ENCODE measurements at places on chromosomes 4 and X.

DNA sequence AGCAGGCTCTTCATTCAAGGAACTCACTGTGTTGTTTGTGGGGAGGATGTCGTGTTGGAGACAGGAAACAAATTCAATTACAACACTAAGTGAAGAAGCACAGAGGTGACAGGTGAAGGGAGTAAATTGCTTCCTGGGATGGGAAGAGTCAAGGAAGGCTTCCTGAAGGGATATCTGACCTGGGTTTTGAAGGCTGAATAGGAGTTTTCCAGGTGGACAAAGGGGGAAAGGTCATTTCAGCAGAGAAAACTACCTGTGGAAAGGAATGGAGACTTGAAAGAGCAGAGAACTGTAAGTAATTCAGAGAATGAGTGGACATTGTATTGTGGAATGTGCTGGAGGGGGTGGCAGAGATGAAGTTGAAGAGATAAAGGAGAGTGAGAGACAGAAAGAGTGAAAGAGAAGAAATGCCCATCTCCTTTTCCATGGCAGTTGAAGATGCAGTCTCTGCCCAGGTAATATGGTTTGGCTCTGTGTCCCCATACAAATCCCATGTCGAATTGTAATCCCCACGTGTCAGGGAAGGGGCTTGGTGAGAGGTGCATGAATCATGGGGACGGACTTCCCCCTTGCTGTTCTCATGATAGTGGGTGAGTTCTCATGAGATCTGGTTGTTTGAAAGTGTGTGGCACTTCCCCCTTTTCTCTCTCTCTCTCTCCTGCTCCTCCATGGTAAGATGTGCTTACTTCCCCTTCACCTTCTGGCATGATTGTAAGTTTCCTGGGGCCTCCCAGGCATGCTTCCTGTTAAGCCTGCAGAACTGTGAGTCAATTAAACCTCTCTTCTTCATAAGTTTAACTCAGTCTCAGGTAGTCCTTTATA is 205.7 kb upstream of the BCOR start:
- no peak for DNase-seq

GRCh38 chr4:4496592-4497372 is 45.1 kb downstream of the STX18 start:
- DNase-seq = no peak

- DNase-seq = no peak
Observed at GRCh38 chr4:2949782-2950125, 13.5 kb downstream of the NOP14 start.

DNA sequence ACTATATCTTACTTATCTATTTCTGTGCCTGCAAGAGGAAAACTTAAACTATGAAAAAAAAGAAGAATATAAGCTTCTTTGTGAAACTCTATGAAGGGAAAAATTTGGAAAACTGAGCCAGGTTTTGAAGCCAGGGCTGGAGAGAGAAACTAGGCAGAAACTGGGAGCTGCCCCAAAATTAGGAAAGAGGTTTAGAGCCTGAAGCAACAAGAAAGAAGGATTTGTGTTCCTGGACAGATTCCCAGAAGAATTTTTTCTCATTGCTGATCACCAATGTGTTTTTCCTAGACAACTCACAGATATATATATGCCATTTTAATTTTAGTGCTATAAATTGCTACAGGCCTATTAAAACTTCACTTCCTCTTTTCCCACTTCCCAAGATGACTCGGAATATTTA is 245.0 kb upstream of the GEMIN8 start:
- DNase-seq = no peak

- no peak for DNase-seq
Observed at GRCh38 chr4:14652522-14652921, 349.8 kb upstream of the CPEB2 start.

DNA sequence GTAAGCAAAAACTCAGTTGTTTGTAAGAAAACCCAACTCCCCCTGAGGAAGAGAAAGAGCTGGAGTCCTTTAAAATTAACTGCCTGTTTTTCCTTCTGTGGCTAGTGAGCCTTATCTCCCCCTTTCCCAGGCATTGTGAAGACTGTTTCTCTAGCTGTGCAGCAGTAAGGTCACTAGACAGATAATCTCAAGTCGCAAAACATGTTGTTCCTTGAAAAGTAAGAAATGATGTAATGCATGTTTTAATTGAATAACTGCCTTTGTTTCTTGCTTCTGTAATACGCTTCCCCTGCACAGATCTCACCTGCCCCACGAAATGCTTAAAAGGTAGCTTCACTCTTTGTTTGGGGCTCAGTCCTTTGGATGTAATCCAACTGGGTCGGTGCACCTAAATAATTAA is 5.8 kb upstream of the GAGE12J start:
- no peak for DNase-seq

GRCh38 chr4:186939226-186939625 is 215.6 kb upstream of the FAT1 start:
- no peak for DNase-seq

DNA sequence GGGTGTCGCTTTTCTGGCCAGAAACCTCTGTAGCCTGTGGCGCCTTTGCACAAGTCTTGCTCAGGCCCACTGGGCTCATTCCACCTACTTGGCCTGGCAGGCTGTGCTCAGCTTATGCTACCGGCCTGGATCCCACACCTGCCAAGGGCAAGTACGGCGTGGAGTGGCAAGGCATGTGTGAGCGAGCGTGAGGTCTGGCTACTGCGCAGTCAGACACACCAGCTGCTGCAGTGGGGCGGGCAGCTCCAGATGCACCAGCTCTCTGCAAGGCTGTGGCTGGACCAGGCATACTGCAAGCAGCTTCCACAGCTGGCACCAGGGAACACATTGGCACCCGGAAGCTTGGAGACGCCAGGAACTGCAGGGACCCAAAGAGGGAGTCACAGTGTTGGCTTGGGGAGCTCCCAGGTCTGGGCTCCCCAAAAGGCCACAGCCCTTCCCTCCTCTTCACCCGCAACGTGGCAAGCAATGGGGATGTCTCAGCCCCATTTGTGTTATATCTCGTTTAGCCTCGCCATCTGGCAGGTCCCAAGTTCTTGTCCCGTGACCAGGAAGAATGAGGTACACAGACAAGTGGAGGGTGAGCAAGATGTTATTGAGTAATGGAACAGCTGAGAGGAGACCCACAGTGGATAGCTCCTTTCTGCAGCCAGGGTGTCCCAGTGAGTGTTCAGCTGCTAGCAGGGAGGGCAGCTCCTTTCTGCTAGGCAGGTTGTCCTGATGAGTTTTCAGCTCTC is 3.8 kb upstream of the FBXW7 start:
- no peak for DNase-seq

GRCh38 chr4:5433196-5433595 is 275.2 kb downstream of the EVC2 start:
- no peak for DNase-seq

DNA sequence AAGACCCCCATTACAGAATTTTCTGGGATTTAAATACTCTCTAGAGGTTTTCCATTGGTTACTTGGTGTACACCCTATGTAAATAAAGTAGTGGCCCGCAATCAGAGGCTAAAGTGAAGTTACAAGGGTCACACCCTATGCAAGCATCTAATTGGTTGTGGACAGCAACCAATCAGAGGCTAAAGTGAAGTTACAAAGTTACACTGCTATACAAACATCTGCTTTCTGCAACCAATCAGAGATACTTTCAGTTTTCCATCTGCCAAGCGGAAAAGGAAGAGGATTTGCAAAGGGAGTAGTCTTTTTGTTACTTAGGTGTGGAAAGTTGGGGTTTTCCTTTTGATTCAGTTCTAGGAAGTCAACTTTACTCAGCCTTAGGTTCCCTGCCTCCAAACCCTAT is 2.0 kb upstream of the ATRX start:
- DNase-seq = no peak

GRCh38 chr4:52423967-52424366 is 235.1 kb downstream of the USP46 start:
- no peak for DNase-seq

DNA sequence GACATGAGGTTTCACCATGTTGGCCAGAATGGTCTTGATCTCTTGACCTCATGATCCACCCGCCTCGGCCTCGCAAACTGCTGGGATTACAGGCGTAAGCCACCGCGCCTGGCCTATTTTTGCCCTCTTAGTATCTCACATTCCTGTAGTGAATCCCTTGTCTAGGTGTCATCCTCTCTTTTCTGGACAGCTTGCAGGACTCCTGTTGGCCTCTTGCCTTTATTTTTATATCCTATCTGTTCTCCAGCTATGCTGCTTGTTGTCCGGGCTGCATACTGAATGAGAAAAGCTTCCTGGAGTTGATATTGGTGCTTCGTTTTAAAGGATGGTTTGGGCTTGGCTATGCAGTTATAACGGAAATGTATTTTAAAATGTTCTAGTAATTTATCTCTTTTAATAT is 148.6 kb downstream of the TLL1 start:
- DNase-seq = no peak

- no peak for DNase-seq
Observed at GRCh38 chrX:47605024-47605423, 14.6 kb downstream of the SYN1 start.

GRCh38 chr4:1561286-1561990 is 122.7 kb downstream of the FAM53A start:
- DNase-seq = no peak

DNA sequence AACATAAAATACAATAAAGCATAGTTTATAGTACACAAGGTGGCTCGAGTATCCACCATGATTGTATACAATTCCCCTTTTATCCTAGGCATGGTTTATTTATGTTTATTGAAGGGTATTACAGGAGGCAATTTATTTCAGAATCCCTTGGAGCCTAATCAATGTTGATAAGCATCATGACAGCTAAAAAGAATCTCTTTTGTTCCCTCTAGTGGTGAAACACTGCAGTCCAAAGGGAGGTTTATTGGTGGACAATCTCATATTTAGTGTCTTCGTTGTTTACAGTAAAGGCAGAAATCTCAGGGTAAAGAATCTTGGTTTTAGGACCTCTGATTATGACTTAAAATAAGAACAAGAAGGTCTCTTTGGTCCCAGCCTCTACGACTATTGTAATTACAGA is 1712.5 kb downstream of the C4orf33 start:
- DNase-seq = no peak

All from stimulated activated CD4-positive, alpha-beta T cell treated with anti-CD3 and anti-CD28 coated beads, Interleukin-15, amount 100 ng/mL, for 1 hour (primary cell).